Keratinocyte (primary cell): ENCODE measurements at places on chromosomes 1 and 21.
A peak's percentile ranks its signal among the peaks of the same experiment; 100 is the strongest.

- DNase-seq, result no peak
Observed at GRCh38 chr1:70112838-70113237, 92.5 kb downstream of the LRRC40 start.

DNA sequence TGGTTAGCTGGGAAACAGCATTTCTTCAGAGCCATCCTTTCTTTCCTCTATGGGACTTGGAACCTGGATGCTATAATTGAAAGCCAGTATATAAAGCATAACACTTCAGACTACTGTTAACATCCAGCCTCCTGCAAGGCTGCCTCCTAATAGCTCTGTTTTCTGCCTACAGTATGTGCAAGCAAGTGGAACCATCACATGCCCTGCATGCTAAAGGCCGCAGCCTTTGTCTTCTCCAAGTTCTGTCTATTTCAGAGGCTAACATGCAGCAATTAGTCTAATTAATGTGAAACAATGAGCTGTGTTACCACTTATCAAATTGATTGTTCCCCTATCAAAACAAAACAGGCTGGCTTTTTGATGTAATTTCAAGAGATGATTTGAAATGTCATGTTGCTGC lies 82.7 kb upstream of the ESRRG start:
- DNase-seq, result no peak

DNA sequence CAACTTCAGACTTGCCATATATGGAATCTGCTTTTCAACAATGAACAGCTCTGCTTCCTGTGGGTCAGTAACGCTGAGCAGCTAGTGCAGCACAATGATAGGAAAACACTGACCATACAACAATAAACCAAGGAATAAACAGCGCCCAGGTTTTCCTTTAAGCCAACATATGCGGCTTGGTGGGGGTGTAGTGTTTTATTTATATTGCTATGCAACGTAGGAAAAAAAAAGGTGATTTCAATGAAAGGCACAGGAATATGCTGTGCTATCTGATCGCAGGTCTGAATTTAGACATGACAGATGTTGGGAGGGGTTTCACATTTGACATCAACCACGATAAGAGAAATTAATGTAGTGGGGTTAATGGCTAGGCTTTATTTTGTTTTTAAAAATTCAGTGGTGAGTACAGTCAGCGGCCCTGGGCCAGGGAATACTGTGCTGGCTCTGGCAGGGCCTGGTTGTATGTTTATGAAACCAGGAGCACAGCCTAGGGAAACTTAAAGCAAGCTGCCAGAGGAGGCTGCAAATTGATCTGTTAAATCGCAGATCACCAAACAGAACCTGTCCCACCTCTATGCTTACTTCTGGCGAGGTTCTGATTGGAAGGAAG lies 4.3 kb downstream of the TSPAN2 start:
- no peak for DNase-seq

GRCh38 chr1:212255705-212256307 lies 29.4 kb upstream of the PPP2R5A start:
- no peak for DNase-seq

DNA sequence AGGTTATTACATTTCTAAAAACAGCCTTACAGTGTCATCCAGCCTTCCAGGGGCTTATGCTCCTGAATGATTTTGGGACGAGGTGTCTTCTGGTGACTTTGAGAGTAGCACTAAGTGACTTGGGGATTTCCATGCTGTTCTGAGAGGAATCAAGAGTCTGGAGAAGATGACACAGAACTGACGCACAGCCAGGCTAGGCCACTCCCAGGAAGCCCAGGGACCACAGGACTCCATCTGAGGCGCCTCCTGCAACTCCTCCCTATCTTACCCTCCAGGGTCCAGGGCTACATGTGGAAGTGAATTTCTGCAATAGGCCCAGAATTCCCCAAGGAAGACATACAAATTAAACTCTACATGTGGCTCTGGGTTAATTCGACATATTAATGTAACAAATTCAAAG lies 92.5 kb downstream of the SLC25A24 start:
- peak; percentile 42 for DNase-seq

DNA sequence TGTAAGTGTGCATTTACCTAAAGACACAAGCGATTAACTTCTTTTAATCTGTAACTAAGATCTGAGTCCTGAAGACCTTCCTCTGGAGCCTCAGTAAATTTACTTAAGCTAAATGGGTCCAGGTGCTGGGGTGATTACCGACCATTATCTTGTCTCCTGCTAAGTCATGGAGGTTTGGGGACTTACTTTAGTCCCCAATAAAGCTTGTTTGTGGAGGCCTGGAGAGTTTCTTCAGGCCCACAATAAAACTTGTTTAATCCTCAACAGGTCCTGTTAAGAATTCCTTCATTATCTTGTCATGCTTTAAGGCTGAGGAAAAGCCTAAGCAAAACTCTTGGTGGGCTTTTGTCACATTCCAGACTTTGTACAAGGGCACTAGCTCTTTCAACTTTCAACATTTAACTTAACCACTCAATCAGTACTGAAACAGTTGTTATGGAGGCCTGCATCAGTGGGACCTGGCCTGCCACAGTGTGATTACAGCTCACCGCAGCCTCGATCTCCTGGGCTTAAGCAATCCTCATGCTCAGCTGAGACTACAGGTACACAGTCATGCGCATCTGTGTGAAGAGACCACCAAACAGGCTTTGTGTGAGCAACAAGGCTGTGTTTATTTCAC lies 84.0 kb downstream of the FMO4 start:
- DNase-seq, result no peak

DNA sequence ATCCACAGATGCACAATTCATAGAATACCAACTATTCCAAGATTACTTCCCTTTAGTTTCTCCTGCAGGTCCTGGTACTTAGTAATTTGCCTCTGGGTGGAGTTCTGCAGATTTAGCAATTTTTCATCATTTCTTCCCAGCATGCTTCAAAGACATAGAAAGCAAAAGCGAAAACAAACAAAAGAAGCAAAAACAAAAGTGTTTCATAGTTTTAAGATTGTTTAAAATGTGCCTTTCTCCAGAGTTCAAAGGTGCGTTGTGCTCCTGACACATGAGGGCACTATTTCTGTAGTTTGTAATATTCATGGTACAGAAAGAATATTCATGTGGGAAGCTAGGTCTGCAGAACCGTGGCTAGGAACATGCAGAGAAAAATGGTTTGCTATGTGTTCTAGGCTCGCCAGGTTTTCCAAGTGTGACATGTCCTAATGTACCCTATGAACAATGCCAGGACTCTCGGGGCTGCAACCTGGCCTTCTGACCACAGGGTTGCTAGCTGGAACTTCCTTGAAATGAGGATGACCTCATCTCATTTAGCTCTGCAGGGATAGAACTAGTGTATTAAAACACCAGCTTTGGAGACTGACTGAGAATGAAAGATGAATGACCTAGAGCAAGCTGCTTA lies 30.0 kb upstream of the RCSD1 start:
- no peak for DNase-seq

GRCh38 chr1:209825591-209826434 lies 2.0 kb upstream of the UTP25 start:
- no peak for DNase-seq

- no peak for DNase-seq
Observed at GRCh38 chr1:31562707-31563360, 13.5 kb upstream of the TINAGL1 start.

GRCh38 chr1:29651684-29652665 lies 415.7 kb downstream of the PTPRU start:
- no peak for DNase-seq

DNA sequence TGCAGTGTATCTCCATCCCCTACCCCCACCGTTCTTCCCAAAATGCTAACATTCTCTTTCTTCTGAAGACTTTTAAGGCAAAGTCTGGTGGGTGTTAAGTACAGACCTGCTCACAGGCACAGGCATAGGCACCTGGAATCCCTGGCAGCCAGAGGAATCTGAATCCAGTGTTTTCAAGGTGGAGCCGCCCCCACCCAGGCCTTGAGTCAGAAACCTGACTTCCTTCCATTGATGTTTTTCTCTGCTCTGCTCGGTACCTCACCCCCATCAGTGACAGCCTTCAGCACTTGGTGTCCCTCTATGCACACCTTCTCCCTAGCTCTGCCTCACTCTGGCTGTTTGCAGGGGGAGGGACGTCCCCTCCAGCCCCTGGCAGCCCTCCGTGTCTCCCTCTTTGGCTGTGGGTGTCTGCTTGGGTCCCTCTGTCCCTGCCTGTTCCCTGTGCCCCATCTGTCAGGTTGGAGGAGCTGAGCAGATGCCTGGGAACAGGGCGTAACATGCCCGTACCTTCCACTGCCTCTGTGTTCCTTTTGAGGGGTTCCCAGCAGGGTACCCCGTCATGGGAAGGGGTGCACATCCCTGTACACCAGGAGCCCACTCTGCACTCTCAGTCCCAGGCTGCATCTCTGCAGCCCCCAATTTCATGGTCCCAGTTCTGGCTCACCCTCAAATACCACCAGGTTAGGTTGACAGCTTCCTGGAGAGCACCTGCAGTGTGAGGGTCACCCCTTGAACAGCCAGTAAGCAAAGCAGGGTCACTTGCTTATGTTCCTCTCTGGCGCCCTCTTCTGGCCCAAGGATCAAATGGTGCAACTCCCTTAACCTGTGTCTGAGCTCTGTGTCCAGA lies 6.7 kb downstream of the NCDN start:
- DNase-seq, result no peak

DNA sequence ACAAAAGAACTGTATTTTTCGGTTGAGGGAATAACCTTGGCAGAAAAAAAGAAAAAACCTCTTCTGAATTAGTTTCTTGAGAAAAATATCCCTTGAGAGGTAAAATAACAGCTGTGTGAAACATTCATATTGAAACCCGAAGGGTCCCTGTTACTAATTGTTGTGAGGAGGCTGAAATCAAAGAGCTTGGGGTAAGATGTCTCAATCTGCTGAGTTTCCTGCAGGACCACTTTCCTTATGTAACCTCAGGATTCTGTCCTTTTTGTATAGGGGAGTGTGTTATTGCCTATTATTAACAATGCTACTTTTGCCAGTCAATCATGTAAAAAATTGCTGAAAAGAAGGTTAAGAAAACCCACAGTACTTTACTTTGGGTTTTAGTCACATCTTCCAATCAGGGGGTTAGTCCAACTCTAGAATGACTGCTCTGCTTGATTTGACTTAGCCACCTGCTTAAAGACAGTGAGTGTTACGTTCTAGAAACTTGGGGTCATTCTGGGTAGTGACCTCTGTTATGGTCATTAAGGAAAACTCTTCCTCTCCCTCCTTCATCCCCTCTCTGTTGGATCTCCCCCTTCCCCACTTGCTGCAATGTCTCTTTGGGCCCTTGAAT lies 138.8 kb downstream of the GIPC2 start:
- DNase-seq, result no peak

GRCh38 chr1:85480566-85480965 lies 15.6 kb upstream of the DDAH1 start:
- DNase-seq, result no peak

- no peak for DNase-seq
Observed at GRCh38 chr21:39675993-39676661, 63.4 kb downstream of the B3GALT5 start.

- DNase-seq, result no peak
Observed at GRCh38 chr1:110135246-110135645, 15.0 kb upstream of the SLC6A17 start.

- no peak for DNase-seq
Observed at GRCh38 chr1:84430546-84430945, 32.3 kb downstream of the DNASE2B start.

DNA sequence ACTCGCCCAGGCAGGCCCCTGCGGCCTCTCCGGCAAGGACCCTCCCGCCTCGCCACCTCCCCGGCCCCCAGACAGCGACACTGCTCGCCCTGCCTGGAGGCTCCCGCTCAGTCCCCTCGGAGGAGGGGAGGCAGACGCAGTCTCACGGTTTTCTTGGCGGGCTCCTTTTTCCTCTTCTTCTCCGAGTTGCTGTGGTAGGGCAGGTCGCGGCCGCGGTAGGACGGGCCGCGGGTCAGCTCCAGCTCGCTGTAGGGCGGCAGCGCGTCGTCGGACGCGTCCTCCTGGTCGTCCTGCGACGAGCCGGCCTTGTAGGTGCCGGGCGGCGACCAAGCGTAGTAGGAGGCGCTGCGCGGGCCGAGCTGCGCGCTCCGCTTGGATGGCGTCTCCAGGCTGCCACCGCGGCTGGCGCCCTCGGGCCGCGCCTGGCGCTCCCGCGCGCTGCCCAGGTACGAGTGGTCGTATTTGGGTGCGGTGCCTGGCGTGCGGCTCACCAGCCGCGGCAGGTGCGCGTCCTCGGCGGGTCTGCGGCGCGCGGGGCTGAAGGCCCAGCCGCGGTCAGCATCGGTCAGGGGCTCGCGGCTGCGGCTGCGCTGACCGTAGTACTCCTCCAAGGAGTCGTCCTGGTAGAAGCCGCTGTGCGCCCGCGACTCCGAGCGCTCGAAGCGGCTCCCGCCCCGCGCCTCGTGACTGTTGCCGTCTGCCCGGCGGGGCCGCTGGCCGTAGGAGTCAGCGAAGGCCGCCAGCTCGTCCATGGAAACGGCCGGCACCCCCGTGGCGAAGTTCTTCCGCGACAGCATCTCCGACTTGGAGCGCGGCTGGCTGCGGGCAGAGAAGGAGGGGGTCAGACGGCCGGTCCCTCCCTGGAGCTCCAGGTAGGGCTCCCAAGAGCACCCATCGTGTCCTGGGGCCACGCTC lies 44.8 kb upstream of the TADA1 start:
- no peak for DNase-seq

GRCh38 chr1:47678464-47678980 lies 240.7 kb downstream of the FOXD2 start:
- no peak for DNase-seq

- no peak for DNase-seq
Observed at GRCh38 chr1:224510880-224511645, 76.5 kb upstream of the WDR26 start.

DNA sequence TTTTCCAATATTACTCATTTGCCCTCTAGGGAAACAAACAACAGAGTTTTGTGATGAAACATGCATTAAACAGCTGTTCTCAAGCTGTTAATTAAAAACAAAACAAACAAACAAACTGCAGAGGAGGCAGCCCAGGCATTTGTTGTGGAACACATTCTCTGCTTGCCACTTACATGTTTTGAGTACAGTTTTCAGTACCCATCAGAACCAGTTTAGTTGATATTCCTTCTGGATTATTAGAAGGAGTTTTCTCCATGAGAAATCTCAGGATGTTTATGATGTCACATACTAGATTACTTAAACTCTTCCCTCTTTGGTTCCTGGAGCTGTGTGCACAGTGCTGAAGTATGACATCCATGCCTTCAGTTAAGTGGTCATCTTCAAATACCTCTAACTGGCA lies at the start of gene OR2T6:
Gene OR2T6, plus strand, starts transcription at position 301 of the 400 bp plus-strand sequence. CDS start 11,863 bp downstream, outside the sequence.
- DNase-seq, result no peak

DNA sequence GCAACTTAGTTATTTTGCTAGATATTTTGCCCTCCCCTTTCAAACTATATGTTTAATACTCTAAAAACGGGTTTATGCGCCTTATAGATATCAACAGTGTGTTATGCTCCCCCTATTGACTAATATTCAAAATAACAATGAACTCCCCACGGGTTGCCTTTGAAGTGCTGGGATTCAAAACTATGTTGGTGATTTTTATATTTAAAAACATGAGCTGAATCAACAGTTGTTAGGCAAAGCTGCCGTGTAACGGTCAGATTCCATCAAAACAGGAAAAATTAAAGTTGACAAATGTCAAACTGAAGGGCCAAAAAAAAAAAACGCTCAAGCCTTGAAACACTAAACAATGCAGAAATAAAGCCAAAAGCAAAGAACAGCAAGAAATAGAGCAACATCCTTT lies 2.5 kb downstream of the TGFBR3 start:
- no peak for DNase-seq
